ENCODE measurements at places on chromosomes 5 and 9.

GRCh38 chr9:23825700-23826099, 340 bp downstream of the ELAVL2 start:
- no peak for DNase-seq

GRCh38 chr9:83247732-83248131, 184.8 kb upstream of the RASEF start:
- DNase-seq: no peak

GRCh38 chr9:8713811-8714165, 914.2 kb upstream of the DMAC1 start:
- DNase-seq: no peak

DNA sequence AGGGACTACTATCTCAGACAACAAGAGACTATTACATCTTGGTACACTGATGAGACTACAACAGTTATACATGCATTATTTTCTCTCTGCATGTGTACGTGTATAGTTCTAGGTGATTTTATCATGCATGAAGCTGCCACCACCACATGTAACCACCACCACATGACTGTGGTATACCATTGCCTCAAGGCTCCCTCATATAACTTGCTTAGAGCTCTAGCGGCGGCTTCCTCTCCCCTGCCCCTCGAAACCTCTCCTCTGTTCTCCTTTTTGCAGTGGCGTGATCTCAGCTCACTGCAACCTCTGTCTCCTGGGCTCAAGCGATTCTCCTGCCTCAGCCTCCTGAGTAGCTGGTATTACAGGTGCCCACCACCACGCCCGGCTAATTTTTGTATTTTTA, 162.3 kb downstream of the AOPEP start:
- no peak for DNase-seq

DNA sequence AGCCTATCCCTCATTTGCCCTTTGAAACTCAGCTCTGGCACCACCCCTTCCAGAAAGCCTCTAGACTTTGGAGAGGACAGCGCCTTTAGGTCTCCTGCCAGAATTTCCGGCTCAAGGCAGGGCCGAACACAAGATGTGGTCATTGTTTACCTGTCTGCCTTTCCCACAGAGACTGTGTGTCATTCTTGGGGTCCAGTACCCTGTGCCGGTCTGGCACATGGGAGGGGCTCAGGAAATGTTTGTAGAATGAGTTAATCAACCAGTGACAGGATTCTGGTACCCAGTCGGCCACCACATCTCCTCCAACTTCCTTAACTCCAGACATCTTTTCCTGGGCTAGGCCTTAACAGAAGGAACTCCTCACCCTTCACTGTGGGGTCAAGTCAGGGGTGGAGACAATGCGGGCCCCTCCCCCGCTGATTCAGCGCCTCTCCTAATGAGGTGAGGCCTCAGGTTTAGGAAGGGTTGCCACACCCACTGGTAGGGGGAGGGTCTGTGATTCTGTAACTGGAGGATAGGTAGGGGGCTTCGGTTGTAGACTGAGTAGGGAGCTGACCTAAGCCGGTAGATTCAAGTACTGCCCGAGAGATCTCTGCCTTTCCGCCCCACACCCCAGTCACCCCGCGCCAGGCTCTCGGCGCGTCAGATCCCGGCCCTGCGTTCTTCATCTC, 29.3 kb downstream of the PCDH1 start:
- DNase-seq: peak; percentile 28

- DNase-seq: no peak
Measured at GRCh38 chr5:133234273-133234672, 182.5 kb downstream of the HSPA4 start.

DNA sequence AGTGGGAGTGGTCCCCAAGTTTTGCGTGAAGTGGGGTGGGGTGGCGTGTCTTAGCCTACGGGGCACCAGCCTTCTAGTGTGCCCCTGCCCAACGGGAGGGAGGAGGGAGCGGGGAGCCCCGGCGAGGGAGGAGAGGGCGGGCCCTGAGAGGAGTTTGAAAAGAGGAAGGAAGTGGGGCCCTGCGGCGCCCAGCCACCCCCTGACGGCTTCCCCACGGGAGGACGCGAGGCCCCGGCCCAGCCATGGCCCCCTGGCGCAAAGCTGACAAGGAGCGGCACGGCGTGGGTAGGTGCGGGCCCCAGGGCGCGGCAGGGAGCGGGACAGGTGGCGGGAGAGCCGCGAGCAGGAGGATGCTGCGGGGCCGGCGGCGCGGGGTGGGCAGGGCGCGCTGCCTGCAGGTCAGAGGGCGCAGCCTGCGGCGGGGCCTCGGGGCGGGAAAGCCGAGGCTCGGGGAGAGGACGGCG, at the start of gene DOCK2:
Gene DOCK2 (plus strand): TSS at position 191 of the 464 bp plus-strand sequence. CDS start 52 bp downstream, at position 243.
- DNase-seq: peak; percentile 64

DNA sequence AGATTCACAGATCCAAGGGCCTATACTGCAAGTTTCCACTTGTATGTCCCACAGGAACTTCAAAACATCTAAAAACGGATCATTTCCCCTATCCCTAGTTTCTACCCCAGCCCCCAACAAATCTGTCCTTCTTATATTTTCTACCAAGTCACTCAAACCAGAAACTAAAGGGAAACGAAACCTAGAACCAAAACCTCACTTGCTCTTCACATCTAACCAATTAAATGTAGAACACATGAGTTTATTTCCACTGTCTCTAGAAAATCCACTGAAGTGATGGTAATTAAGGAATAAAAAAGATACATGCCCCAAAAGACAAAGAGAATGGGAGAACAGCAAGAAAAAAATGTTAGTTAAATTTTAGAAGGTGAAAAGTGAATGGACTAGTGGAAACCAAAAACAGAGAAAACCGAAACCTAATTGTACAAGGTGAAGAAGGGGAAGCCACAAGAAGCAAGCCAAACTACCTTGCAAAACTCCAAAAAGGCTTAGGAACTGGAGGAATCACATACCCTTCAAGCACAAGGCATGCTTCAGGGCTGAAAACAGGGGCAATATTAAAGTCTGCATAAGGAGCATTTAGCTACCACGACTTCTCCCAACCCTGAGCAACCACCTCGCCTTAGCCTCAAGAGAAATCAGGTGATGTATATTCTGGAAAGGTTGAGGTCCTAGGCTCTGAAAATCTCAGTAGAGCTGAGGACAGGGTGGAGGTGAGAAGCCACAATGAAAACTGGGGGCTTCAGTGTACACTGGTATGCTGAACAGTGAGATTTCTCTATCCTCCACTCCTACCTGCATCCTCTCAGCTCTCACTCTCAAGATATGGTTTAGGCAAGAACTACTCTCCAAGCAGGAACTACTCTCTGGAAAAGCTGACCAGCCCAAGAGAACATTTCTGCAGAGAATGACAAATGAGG, 11.1 kb downstream of the SMU1 start:
- DNase-seq: no peak

- no peak for DNase-seq
Measured at GRCh38 chr5:181118369-181118768, 12.6 kb downstream of the OR2V1 start.

DNA sequence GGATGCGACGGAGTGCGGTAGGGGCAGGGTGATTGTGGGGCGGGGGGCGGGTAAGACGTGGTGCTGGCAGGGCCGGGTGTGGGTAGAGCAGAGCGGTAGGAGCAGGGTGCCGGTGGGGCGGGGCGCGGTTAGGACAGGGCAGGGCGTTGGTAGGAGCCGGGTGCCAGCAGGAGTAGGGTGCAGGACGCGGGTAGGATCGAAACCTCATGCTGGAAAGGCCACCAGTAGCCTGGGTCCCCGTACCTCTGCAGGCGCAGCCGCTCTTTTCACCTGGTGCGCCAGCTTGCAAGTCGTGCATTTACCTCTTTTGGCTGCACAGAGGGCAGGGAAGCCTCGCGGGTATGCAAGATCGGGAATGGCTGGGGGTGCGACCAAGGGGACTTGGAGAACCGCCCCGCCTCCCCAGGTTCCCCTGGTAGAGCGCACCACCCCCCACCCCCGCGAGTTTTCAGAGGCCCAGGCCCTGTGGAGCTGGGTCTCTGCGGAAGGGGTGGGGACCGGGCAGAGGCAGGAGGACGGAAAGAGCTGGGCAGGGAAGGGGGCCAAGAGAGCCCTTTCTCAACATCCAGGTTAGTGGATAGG, 104.8 kb upstream of the SIMC1 start:
- DNase-seq: no peak

DNA sequence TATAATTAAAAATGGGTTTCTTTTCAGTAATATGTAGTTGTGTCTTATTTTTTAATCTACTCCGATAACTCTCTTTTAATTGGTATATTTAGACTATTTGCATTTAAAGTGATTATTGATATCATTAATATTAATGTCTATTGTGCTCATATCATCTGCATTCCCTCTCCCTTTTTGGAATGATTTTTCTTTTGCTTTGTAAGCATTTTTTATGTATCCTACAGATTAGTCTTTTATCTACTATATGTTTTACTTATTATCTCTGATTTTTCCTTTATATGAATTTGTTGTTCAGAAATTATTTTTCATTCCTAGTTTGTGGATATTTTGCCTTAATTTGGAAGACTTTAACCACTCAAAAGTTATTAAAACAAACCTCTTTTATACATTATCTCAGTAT, 34.0 kb downstream of the NDUFS4 start:
- no peak for DNase-seq

DNA sequence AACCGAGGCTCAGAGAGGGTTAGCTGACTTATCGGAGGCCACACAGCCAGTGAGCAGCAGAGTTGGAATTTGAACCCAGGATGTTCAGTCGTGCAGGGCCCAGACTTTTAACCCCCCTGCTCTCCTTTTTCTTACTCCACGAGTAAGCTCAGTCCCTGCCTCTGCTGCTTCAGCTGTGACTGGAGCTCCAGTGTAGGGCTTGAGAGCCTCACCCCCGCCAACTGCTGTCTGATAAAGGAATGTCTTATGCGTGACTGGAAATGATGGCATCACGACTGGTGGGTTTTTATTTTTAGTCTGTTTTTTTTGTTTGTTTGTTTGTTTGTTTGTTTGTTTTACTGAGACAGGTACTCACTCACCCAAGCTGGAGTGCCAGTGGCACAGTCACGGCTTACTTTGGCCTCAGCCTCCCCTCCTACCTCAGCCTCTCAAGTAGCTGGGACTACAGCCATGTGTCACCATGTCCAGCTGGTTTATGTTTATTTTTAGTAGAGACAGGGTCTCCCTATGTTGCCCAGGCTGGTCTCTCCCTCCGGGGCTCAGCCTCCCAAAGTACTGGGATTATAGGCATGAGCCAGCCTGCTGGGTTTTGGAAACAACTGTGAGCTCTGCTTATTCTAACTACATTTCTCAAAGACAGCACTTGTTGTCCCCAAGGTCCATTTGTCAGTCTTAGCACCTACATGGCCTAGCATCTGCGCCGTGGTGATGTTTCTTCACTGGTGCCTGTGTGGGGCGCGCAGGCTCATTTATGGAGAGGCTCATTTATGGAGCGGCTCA, 52.5 kb upstream of the NCS1 start:
- no peak for DNase-seq

GRCh38 chr5:61328791-61329549, 3.1 kb upstream of the ZSWIM6 start:
- DNase-seq: no peak

DNA sequence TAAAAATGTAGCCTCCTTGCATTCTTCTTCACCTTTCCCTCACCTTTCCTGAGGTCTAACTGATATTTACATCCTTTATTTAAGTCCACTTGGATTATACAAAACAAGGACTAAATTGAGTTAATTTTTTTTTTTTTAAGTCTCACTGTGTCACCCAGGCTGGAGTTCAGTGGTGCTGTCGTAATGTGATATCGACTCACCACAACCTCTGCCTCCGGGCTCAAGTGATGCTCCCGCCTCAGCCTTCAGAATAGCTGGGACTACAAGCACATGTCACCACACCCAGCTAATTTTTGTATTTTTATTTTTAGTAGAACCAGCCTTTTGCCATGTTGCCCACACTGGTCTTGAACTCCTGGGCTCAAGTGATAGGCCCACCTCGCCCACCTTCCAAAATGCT, 195.3 kb downstream of the BNC2 start:
- no peak for DNase-seq

DNA sequence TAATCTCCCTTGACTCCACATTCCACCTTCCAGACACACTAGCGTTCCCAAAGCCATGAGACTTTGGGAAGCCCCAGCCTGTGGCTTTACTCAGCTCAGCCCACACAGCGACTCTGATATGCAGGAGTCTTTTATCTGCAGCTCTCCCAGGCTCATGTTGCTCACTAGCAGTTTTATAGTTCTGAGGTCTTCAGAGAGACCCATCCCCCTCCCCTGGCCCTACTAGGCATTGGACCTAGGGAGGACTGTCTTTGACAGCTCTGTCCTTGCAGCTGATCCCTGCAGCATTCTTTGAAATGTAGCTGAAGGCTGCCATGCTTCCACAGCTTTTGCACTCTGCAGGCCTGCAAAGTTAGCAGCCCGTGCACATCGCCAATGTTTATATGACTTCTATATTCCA, 19.9 kb upstream of the CYLC2 start:
- DNase-seq: no peak

DNA sequence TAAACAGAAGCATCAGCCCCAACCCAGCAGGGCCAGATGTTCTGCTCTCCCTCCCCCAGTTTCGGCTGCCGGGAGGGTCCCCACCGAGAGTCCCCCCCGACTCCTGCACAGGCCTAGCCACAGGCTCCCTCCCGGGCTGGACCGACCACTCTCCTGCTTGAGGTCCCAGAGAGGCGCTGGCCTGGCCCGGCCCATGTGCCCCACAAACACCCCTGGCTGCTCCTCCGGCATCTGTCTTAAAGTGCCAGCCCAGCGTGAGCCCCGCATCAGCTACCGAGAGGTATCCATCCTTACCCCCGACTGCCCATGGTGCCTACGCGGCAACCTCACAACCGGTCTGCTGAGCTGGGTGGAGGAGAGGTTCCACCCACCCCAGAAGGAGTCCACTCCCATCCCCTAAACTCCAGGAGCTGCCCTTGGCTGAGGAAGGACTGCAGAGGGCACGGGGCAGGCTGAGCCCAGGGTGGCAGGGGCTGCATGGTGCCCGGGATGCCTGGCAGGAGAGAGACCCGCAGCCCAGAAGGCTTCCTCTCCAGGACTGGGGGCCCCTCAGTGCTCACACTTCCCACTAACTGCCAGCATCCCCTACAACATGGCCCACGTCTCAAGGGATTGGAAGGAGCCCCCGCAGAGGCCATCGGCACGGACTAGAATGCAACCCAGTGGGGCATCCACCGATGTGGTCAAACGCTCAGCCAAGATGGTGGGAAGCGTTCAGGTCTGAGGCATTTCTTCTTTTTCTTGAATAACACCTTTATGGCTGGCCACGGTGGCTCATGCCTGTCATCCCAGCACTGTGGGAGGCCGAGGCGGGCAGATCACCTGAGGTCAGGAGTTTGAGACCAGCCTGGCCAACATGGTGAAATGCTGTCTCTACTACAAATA, 15.6 kb upstream of the EGFL7 start:
- no peak for DNase-seq

DNA sequence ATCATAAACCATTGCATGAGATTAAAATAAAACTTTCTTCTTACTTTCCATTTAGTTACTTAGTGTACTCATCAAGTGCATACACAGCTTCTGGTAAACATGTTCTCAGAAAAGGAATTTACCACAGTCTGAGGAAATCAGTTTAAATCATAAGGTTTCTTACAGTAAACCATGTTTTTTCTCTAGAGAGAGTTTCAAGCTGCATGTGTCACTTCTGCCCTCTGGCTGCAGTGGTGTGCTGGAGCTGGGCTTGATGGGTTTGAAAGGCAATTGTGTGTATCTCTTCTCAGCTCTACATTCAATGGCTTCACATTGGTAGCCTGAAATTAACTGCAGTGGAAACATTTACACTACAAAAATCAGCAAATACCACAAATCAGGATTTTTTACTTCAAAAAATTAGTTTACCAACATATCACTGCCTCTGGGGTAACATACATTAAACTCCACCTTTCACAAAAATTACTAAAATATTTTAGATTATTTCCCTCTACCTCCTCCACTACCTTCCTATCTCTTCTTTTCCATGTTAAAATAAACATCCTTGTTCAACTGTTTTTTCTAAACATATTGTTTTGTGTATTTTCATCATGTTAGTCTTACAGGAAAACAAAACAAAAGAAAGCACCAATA, 414.3 kb downstream of the ANXA1 start:
- no peak for DNase-seq

Data from CD4-positive, alpha-beta T cell treated with Interleukin-15 for 4 hours (primary cell).